ENCODE measurements at places on chromosomes 7 and 10.
A peak's percentile ranks its signal among the peaks of the same experiment; 100 is the strongest.

DNA sequence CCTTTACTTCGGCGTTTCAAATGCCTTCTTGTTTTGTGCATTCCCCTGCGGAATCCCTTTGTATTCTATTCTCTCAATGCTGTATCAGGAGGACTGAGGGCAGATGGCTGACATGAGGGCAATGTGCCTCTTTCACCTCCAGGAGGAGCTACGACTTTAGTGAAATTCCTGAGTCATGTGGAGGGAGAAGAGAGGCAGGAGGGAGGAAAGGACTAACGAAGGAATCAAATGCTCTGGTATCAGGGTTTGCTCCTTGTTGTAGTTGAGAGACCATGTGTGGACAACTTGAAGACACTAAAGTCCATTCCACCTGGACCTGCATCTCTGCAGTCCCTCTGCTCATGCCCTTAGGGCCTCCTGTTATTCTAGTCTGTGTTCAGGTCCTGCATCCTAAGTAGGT lies 40.2 kb upstream of the PRSS58 start:
- DNase-seq = no peak

DNA sequence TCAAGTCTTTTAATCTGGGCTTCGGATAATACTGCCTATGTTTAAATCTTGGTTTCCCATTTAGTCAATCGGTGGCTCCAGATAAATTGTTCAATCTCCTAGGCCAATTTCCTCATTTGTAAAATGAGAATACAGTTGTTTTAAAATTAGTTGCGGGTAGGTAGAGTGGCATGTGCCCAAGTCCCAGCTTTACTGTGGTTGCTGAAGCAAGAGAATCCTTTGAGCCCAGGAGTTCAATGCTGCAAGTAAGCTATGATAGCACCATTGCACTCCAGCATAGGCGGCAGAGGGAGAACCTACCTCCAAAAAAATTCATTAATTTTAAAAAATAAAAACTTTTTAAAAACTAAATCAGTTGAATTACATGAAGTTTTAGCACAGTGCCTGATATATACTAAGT lies 7.3 kb downstream of the RNF216 start:
- DNase-seq = no peak

GRCh38 chr10:43070121-43071085 lies 6.5 kb upstream of the RET start:
- no peak for DNase-seq

GRCh38 chr10:35898716-35899440 lies 256.8 kb upstream of the FZD8 start:
- DNase-seq = no peak

DNA sequence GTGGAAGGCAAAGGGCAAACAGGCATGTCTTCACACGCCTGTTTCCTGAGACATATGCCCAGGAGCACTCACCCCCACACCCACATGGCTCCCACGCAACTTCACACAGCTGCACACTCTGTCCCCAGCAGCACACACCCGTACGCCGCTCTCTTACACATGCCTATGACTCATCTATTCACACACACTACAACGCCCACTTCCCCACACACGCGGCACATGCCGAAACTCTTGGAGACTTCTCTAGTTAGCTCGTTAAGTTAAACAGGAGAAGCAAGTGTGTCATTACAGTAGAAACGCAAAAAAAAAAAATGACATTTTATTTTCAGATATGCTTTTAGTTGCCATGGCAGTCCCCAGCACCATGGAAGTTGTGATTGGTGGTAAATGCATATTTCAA lies 6.7 kb downstream of the CALN1 start:
- DNase-seq = no peak

DNA sequence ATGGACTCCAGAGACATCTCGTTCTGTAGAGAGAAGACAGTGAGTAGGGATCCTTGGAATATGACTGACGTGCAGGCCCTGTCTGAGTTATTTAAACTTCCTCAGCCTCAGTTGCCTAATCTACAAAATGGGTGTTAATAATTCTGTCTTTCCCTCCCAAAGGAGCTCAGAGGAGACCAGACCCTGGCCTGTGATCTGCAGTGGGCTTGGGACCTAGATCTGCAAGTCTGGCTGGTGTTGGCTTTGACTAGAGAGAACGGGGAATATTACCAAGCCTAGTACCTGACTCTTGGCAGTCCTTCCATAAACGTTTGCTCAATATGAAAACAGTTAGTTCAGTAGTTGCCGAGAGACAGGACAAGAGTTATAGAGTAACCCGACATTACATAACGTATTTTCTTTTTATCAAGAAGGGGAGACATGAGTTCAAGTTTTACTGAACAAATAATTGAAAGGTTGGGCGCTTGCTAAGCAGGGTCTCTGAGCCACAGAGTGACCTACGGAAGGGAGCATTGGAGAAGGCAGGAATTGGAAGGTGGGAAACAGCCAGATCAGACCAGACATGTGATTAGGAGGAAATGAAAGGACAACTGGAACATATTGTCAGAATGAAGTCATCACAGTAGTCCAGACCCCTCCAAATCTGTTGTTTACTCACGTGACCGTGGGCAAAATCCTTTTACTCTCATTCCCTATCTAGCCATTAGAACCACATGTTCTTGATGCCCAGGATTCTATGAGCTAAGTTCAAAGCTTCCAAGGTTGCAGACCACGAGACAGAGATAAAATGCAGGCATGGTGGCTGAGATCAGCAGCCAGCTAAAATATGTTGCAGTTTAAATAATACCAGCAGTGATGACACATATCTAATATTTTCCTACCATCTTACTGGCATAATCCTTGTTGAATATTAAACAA lies 10.9 kb upstream of the CYP3A4 start:
- no peak for DNase-seq

- no peak for DNase-seq
These were observed 575 bp downstream of the PLPP4 start for GRCh38 chr10:120457431-120458172.

DNA sequence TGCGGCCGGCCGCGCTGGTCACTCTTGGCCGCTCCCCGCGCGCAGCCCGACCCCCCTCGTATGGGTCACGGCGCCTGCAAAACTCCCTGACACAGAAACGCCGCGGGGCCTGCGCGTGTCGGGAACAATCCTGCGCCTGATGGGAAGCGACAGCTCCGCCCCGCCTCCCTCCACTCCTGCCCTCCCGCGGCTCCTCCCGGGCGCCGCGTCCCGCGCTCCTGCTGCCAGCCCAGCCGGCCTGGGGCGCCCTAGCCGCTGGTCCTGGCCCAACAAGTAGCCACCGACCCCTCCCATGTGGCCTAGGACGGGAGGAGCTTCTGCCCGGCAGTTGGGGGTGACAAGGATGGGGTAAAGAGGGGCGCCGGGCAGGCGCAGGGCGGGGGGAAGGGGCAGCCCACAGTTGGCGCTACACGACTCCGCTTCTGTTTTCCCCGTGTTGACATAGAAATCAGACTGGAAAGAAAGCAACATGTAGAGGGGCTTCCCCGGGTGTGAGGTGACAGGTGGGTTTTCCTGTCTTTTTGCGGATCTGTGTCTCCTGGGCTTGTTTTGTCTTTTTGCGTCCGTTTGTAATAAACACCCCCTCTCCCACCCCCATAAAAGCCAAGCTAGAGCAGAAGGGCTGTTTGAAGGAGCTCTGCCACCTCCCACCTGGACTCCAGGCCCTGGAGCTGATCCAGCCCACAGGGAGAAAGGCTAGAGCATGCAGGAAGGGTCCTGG lies 35.1 kb upstream of the PAX2 start:
- no peak for DNase-seq

- DNase-seq = no peak
These were observed 226.8 kb downstream of the ACTR3B start for GRCh38 chr7:152986376-152986775.

DNA sequence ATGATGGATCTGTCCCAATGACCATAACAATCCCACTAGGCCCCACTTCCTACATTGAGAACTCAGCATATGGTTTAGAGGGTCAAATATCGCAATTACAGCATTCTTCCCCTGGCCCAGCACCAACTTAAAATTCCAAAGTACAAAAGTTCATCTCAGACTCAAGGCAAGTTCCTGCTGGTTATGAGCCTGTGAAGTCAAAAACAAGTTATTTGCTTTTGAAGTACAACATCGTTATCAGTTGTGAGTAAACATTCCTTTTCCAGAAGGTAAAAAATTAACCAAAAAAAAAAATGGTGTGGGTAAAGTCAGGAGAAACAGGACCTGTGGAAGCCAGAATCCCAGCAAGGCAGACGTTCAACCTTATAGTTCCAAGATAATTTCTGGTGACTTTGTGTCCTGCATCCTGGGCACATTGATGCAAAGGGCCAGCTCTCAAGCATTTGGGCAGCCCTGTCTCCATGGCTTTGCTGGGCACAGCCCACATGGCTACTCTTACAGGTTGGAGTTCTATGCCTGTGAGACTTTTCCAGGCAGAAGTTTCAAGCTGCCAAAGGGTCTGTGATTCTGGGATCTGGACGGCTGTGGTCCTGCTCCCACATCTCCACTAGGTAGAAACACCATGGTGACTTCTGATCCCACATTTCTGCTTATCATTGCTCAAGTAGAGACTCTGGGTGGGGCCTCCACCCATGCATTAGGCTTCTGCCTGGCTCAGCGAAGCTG lies 37.5 kb downstream of the AKR1C8 start:
- DNase-seq = no peak

GRCh38 chr7:36198854-36199266 lies 45.8 kb downstream of the EEPD1 start:
- DNase-seq = peak; percentile 30

GRCh38 chr10:128116851-128117615 lies 9.2 kb downstream of the MKI67 start:
- DNase-seq = no peak

DNA sequence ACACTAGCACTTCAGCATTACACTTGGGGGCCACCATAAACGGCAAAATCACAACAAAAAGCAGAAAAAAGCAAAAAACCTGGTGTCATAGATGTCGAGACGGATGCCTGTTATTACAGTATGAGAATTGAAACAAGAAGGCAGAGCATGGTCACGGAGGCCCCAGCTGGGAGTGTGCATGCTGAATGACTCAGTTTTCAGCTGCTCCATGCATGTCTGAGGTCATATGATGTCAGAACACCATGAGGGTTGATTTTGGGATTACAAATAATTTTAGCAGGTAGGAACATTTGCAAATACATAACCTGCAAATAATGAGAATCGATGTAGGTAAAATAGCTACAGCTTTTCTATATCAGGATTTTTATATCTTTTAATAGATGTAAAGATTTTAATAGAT lies 19.1 kb downstream of the ZMYND11 start:
- DNase-seq = peak; percentile 25

DNA sequence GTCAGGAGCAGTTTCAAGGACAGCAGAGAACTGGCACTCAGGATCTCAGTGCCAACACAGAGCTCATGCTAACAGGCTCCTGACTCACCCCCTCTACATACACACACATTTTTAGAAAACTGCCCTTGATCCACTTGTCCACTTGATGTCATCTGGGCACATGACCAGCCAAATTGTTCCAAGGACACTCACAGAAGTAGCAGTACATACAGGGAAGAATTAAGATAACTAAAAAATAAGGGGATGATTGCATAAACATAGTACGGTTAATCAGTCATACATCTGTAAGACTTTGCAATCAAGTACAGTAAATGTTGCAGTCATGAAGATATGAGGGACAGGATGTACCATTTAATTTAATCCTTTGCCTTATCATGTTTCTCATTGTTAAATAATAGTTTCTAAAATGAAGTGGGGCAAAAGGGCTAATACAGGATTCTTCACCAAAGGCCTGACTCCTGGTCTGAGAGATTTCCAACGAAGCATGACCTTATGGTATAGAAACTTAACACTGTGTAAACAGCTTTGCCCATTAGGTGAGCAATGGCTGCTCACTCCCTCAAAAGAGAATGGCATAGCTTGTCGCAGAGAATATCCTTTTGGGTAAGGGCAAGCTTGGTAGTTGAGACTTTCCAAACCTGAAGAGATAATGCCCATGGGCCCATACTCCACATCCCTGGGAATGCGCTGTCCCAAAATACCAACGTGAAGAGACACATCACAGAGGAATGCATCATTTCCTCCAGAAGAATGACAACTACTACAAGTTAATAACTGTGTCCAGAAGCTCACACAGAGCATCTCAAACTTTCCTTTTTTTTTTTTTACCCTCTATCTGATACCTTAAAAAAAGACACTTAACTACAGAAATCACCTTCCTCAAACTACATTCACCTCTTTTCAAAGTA lies 94.1 kb downstream of the ARMH3 start:
- peak; percentile 45 for DNase-seq

GRCh38 chr7:33932221-33932620 lies 26.9 kb downstream of the BMPER start:
- DNase-seq = no peak

DNA sequence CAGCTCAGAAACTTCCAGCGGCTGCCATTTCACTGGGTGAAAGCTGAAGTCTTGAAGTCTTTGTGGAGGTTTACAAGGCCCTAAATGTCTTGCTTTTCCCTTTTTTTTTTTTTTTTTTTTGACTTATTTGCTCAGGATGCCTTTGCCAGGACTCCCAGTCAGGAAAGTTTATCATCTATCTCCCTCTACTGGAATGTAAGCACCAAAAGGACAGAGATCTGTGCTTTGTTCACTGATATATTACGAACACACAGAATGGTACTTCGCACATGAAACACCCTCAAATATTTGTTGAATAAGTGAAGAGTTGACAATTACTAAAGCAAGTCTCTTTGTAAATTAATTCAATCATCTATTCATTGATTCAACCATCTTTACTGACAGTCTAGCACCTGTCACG lies 23.2 kb downstream of the ABCB4 start:
- no peak for DNase-seq

GRCh38 chr10:108901781-108902618 lies 1021.3 kb downstream of the XPNPEP1 start:
- peak; percentile 3 for DNase-seq

DNA sequence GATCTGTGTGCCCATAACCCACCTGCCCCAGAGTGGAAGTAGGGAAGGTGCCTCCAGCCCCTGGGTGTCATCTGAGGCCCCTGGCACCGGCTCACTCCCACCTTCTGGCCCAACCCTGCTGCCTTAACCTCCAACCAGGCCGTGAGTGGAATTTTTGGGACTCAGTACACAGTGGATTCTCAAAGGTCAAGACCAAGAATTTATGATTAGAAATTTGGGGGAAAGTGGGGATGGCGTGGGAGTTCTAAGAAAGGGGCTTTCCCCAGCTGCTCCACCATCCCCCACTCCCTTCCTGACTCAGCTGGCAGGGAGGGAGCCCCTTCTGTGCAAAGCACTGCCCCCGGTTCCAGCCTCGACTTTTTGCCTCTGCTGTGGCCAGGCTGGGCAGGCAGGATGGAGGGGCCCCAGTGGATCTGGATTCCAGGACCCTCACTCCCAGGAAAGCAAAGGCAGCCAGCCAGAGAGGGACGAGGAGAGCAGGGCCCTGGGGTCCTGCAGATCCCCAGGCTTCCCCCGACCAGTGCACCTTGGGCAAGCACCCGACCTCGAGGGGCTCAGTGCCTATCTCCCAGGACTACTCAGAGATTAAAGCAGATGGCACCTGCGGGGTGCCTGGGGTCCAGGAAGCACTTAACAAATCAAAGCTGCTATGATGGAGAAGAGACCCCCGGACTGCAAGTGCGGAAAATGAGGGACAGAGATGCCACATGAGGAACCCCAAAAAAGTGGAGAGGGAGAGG lies 12.8 kb downstream of the SPOCK2 start:
- no peak for DNase-seq

GRCh38 chr10:50550291-50550839 lies 73.4 kb downstream of the SGMS1 start:
- no peak for DNase-seq

- DNase-seq = no peak
These were observed 1.4 kb downstream of the ANKMY2 start for GRCh38 chr7:16644157-16644556.
